ENCODE measurements at places on chromosomes 16 and 17.
A peak's percentile ranks its signal among the peaks of the same experiment; 100 is the strongest.

- no peak for DNase-seq
These were observed 13.7 kb upstream of the CA4 start for GRCh38 chr17:60135951-60136666.

- DNase-seq = no peak
These were observed 56.6 kb downstream of the RGS9 start for GRCh38 chr17:65193716-65194293.

GRCh38 chr16:65024767-65025178 lies 97.1 kb downstream of the CDH11 start:
- no peak for DNase-seq

DNA sequence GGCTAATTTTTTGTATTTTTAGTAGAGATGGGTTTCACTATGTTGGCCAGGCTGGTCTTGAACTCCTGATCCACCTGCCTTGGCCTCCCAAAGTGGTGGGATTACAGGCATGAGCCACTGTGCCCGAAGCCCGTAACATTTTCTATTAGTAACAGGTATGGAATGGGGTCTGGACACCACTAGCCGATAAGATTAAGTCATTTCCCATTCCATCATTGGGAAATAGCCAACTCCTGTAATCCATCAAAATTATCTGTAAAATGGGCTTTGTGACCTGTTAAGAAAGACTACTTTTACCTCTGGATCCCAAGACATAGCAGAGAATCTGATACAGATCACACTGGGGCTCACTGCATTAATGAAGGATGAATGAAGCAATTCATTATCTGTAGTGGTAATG lies 3.9 kb upstream of the LUC7L3 start:
- no peak for DNase-seq

DNA sequence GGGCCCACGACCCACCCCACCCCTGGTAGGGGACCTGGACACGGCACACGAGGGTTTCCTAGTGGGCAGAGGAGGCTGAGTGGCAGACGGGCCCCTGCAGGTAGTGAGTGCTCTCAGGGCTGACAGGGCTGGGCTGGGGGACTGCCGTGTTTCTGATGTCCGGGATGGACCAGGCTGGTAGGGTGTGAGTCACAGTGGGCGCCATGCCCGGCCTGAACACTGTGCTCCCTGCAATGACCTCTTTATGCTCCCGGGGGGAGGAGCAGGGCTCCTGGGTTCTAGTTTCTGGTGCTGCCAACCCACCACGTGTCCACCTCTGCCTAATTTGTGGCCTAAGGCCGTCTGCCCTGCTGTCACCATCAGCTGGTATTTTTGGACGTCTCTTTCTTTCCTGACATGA lies 26.3 kb downstream of the ARHGAP23 start:
- DNase-seq = peak; percentile 49

GRCh38 chr16:56450275-56450985 lies 702 bp downstream of the NUDT21 start:
- DNase-seq = no peak

GRCh38 chr17:7184091-7184488 lies 4.9 kb upstream of the ASGR1 start:
- DNase-seq = no peak

GRCh38 chr16:80993307-80993706 lies 13.4 kb downstream of the CMC2 start:
- DNase-seq = peak; percentile 37

DNA sequence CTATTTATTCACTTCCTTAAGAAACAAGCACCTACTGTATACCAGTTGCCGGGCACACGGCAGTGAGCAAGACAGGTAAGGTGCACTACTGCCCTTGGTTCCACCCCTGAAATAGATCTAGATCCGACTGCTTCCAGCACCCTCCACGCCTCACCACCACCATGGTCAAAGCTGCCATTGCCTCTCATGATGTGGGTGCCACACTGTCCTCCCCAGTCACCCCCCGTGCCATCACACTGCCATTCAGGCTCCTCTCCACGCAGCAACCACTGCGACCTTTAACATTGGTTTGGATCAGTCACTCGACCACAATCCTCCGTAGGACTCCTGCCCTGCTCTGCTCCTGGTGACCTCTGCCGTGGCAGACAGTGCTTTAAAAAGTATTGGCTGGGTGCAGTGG lies 226.8 kb downstream of the CPPED1 start:
- DNase-seq = no peak

- no peak for DNase-seq
These were observed 98.2 kb downstream of the VPS53 start for GRCh38 chr17:616407-616806.

GRCh38 chr17:28364665-28365363 lies at the start of gene SEBOX:
Gene SEBOX, minus strand, starts transcription at chr17:28365199. Its CDS starts 48 bp downstream, at chr17:28365151.
- no peak for DNase-seq

DNA sequence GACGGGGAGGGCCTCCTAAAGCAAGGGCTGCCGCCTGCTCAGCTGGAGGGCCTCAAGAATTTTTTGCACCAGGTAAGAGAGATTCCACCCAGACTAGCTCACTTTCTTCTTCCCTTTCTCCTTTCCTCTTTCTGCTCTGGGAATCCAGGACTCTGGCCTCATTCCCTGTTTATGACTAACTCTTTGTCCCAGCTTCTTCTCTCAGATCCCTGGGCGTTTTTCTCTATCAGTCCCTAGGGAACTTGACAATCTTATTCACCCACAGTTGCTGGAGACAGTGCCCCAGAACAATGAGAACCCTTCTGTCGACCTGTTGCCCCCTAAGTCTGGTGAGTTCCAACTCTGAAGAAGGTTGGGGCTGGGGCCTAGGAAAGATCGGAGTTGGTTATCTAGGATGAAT lies 15.6 kb downstream of the CNTROB start:
- DNase-seq = no peak

DNA sequence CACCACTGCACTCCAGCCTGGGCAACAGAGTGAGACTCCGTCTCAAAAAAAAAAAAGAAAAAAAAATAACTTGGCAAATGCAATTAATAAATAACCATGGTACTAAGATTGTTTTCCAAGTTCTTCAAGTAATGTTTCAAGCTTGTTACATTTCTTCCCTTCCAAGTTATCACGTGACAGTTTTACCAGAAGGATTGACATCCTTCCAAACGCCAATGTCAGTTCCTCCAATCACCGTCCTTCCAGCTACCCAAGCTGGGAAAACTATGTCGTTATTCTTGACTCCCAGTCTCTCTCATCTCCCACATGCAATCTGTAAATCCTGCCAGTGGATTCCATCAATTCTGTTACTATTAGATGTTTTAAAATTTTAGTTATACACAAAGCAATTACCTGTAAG lies 3.9 kb upstream of the PHAF1 start:
- DNase-seq = no peak

- peak; percentile 29 for DNase-seq
These were observed 208.9 kb downstream of the CDH13 start for GRCh38 chr16:82835487-82836155.

GRCh38 chr17:12856416-12856815 lies 67.1 kb downstream of the ARHGAP44 start:
- DNase-seq = no peak

GRCh38 chr17:74868251-74868907 lies 4.4 kb downstream of the FDXR start:
- no peak for DNase-seq

DNA sequence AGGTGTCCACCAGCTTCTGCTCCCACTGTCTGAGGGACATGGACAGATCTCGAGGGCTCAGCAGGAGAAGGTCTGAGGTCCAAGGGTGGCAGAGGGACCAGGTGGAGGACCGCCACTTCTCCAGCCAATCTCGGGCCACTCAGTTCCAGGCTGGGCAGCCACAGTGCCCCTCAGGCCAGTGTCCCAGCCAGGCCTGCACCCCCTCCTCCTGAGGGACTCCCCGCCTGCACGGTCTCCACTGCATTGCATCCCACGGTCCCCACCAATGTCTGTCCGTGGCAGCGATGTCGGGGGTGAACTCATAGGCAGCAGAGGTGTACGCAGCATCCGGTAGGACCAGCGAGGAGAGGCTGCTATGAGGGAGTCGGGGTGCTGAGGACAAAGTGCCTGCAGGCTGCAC lies 64.2 kb upstream of the DOC2B start:
- no peak for DNase-seq

DNA sequence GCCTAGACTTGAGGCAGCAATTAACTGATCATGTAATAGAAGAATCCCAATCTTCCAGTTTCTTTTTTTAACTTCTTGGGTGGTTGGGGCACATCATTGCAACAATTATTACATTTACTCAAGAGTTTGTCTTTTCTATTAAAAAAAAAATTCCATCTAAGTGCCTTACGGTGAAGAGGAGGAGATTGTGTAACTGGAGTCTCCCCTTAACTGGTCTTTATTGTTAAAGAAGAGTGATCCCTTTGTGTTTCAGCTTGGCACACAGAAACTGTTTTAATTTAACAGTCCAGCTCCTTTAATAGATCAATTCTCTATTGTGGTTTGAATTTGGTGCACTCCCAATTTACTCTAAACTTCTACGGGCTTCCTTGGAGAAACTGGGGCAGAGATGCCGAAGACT lies 75.2 kb downstream of the FTO start:
- DNase-seq = no peak
